ENCODE measurements at places on chromosomes 7 and 10.

GRCh38 chr7:14637968-14638367, 264.6 kb downstream of the DGKB start:
- no peak for DNase-seq

DNA sequence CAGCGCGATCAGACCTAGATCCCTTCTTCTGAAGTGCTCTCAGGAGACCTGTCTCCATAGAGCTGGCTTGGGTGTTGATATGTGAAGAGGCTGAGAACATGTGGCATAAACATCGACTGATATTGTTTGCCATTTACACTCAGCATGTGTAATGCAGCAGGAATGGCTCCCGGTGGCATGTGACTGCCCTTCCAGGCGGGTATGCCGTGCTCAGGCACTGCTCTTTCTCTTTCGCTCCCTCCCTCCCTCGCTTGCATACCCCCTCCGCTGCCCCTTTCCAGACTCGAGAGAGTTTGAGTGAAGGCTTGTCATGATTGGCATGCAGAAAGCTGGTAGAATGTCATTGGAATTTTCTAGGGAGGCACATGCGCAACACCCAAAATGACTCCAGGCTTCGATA, 107.3 kb upstream of the PDCD4 start:
- no peak for DNase-seq

GRCh38 chr10:4587466-4587865, 238.5 kb upstream of the AKR1E2 start:
- no peak for DNase-seq

GRCh38 chr7:32406386-32406785, 83.8 kb downstream of the LSM5 start:
- no peak for DNase-seq

DNA sequence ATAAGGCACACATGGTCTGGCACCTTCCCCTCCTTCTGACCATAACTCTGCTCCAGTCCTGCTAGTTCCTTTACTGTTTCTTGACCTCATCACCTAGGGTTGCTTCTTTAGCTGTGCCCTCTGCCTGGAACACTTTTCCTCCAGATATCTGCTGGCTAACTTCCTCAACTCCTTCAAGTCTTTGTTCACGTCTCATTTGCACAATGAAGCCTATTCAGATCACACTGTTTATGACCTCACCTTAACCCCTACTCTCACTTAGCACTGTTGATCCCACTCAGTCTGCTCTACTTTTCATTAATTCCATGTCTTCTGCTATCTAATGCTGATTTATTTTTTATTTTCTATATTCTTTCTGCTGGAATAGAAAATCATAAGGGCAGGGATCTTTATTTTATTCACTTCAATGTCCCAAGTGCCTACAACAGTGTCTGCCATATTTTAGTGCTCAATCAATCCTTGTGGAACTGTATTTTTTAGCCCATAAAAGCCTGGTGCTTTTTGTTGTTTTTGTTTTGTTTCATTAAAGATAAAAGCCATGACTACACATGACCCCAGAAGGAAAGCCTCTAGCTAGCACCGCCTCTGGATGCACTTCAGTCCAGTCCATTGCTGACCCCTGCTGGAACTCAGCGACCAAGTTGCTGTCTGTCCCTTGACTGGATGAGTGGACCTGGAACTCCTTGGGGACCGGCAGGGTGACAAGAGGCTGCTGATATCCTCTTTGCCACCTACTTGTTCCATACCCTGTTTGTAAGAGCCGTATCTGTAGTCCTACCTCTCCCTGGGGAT, 12.3 kb downstream of the KLF14 start:
- DNase-seq, result peak; percentile 26

GRCh38 chr7:94856643-94857042, 50.8 kb upstream of the PPP1R9A start:
- DNase-seq, result no peak

DNA sequence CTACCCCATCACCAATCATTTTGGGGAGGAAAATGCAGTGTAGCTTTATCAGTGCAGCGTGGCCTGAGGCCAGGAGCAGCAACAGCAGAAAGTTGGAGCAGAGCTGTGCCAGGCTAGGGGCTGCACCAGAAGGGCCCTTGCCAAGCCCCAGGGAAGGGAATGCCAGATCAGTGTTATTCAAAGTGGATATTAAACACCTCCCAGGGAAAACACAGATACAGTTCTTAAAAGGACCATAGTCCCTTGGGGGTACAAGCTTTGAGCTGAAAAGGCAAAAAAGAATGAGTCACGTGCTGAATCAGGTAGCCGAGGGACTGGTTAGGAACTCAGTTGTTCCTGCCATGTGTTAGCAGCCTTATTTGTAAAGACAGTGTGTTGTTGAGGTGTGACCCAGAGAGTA, 54.0 kb downstream of the GSDME start:
- no peak for DNase-seq

- DNase-seq, result no peak
Measured at GRCh38 chr10:117249493-117250093, 8.7 kb downstream of the SLC18A2 start.

- DNase-seq, result no peak
Measured at GRCh38 chr7:123637203-123637602, 18.5 kb upstream of the LMOD2 start.

DNA sequence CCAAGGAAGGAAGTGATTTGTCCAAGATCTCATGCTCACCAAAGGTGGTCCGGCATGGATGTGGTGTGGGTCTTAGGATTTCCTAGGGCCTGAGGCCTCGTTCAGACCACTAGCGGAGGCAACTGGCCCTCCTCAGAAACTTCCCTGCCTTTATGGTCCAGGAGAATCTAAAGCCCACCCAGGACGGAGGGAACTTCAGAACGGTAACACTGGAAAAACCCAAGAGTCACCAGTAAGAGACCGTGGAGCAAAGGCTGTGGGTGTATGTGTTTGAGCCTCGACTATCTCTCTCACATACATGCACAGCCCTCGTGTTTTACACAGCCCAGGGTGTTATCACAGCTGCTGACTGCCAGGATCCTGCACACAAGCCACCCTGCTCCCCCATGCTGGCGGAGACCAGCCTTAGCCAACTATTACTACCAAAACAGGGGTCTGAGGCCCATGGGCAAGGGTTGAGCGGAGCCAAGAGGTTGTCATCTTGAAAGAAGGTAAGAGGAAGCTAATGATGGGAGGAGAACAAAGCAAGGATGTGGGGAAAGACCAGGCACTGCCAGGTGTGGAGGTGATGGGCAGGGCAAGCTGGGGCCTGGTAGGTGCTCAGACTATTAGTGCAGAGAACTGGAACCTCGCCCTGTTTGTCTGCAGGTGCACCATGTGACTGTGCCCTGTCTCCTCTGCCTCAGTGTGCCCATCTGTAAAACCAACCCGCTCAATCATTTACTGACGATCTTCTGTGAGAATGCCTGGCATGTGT, 170.2 kb upstream of the ZMIZ1 start:
- no peak for DNase-seq
